ENCODE measurements at places on chromosomes 2 and 18.

DNA sequence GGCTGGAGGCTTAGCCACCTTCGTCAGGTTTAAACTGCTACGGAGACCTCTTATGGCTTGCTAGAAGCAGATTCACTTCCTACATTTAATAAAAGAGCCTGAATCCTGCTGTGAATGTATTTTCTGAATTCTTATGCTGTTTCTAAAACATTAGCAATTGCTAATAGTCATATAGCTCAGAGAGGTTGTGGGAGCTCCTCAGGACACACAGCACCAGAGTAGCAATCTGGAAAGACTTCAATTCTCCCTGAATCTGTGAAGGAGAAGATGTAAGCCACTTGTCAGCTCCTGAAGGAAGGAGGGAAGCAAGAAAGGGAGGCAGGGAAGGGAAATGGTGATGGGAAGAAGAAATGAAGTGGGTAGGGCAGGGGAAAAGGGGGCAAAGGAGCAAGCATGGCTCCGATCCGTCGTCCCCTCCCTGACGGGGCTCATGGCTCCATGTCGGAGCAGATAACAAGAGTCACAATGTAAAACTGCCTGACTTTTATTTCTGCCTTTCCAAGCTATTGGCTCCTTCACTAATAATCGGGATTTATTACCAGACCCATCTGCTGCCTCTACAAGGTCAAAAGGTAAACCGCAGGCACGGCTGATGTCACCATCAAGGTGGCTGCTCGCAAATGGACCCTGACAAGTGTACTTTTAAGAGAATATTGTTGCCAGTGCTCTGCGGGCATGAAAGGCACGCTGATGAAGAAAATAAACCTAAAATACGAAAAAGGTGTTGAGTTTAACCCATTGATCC lies 656.0 kb upstream of the SALL3 start:
- no peak for DNase-seq

- no peak for DNase-seq
Measured at GRCh38 chr18:71471963-71472725, 1072.0 kb downstream of the CBLN2 start.

DNA sequence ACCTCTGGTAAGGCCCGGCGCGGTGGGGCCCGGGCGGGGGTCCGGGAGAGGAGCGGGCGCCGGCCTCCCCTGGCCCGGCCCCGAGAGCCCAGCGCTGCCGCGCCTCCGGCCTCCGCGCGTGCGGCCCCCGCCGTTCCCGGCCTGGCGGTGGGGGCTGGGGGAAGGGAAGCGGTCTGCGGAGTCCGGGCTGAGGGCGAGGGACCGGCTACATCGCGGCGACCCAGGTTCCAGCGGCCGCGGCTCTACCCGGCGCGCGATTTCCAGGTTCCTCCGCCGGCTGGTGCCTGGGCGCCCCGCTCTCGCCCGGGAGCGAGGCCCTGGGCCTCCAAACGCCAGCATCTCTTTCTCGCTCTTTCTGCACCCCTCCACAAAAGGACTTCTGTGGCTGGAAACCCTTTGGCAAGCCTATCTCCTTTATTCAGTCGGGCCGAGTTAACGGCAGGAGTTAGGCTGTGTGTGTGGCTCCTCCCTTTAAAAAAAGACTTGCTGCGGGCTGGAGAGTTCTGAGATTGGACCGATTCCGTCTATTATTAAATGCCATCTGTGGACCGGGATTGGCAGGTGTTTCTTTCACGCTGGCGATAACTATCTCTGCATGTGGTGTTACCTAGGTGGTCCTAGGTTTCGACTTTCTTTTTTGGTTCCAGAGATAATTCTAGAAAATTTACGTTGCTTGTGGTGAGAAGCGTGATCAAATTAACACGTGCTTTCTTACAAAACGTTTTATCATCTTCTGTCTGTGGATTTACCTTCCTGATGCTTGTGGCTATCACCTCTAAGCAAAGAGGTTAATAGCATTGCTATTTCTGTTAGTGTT lies 592 bp downstream of the ME2 start:
- DNase-seq = no peak

- peak; percentile 67 for DNase-seq
Measured at GRCh38 chr18:57210107-57210715, 63.3 kb downstream of the BOD1L2 start.

DNA sequence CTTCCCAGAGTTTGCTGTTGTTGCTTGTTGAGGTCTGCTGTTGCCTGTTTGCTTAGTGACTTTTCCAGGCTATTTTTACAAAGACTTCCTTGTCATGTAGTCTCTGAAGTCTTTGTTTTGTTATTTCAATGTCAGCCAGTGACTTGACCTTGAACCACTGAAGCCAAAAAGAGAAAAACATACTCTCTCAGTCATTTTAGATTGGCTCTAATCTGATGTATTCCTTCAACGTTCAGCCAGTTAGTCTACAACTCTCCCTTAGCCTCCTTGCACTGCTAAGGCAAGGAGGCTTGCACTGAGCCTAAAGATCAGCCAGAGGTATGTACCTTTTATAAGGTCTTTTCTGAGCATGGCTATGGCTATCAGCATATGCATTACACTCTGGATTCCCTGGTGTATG lies 27.9 kb downstream of the KIAA1328 start:
- DNase-seq = no peak

DNA sequence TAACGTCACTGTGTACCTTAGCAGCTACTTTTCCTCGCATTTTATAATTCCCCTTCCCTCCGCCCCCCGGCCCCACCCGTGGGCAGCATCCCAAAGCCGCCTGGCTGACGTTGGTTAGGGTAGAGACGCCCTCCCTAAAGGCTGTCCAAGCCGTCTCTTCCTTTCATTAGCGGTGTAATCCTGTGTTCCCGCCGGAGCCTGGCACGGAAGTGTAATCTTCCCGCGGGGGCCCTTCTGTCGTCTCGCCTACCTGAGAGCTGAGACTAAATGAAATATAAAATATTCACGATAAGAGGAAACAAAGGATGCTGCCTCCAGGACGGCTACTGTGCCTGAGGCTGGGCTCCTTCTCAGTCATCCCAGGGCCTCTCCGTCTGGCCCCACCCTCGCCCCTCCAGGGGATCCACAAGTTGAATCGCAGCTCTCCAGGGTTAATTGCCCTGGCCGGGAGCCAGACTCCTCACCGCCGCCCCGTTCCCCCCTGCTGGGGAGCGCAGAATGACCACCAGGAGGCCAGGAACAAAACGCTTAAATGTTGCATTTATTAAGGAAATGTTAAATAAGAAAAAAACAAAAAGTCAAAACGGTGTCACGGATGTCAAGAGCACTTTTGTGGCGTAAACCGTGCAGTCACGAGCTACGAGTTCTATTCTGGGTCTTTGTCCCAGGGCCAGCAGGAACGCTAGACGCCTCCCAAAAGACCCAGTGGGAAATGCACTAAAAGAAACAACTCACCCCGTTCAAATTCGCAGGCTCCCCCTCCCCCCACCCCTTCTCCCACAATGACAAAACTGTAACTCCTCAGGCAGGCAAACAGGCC lies 1.5 kb downstream of the RPRM start:
- peak; percentile 22 for DNase-seq

DNA sequence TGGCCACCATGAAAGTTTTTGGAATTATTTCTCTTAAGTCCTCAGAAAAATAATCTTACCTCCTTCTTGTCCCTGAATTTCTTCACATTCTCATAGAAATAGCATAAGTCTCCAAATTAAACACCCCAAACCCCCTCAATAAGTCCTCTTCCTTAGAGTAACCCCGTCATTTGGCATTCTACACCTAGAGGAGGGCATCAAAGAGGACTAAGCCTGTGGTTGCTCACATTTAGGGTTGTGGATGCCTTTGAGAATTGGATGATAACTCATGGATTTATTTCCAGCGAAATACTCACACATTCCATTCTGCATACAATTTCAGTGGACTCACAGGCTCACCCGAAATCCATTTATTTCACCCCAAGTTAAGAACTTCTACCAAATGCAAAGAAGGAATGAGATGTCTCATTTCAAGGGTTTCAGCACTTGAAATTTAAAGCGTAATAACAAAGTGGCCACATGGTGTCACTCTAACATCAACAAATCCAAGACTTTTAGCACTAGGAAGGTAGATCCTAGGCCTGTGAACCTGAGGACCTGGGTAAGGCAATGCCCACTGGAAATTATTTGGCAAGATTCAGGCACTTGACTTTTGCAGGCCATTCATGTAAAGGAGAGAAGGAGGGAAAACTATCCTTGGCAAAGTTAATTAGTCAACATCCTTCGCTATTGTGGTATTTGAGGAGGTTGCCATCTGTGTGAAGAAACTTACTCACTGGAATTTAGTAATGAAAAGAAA lies 24.6 kb downstream of the DYTN start:
- no peak for DNase-seq

DNA sequence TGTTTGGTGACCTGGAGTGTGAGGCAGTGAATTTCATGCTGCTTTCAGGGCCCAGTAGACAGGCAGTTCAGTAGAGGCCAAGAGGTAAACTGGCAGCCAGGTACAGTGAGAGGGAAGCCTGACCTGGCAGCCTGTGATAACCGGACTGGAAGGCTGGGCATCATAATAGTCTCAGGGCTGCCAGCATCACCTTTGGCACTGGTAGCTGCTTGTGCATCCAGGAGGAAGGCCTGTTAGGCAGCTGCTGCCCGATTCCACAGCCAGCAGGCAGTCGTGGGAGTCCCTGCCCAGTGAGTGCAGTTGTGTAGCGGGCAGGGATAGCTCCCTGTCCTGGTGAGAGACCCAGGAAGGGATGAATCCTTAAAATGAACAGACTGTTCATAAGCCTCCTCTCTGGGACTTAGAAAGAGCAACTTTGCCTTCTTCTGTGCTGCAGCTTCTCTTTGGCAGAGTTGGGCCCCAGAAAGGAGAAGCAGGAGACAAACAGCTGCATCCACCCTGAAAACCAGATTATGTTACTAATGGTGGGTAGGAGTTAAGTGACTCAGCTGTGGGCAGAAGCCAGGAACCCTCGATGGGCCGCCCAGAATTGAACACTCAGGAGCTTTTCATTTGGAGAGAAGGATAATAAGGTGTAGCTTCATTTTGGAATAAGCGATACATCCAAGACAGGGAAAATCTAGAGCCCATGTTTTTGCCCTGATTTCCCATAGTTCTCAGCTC lies 8.1 kb upstream of the GPBAR1 start:
- no peak for DNase-seq

- no peak for DNase-seq
Measured at GRCh38 chr18:44958455-44958854, 277.8 kb downstream of the SETBP1 start.

Data from left cardiac atrium (tissue), 4 donors.